ENCODE measurements at places on chromosomes 3 and 15.

DNA sequence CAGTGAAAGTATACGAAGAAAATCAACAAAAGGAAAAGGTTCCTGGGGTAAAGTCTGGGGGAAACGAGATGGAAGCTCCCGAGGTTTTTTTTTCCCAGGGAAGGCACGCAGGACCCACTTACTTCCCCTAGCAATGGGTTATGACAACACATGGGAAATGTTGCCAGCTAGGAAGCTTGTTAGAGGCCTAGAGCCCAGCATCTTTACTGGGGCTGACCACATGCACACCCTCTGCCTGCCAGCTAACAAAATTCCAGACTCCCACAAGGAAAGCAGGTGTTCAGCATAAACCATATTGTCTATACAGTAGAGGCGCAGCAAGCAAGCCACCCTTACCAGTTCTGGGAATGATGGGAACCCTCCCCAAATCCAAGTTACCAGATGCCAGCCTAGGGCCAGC lies 258.8 kb upstream of the NR2E3 start:
- no peak for DNase-seq

DNA sequence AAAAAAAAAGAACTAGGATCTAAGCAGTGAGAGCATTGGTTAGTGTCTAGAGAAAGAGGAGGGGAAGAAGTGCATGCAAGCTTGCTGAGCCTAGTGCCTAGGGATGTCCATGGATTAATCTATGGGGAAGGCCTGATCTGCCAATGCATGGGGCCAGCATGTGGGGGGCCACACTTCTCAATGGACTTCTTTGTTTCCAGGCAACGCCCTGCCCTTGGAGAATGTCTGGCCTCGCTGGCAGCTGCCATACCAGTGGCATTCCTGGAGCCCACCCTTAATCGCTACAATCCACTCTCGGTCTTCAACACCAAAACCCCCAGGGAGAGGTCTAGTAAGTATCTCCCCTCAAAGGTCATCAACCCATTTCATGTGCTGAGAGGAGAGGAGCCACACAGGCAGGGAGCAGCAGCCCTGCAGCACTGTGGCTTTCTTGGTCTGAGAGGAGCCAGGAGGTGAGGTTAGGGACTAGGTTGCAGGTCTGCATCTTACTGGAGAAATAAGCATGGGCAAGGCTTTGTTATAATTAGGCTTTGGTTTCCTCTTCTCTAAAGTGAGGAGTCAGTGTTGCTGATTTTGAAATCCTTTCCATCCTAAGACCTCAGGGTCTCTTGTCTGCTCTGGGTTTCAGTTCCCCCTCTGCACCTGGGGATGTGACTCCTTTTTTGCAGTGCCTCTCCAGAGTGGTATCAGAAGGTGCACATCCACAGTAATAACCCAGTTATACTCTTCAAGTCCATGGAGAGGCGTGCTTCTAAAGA lies 188.1 kb upstream of the CHRM5 start:
- no peak for DNase-seq

DNA sequence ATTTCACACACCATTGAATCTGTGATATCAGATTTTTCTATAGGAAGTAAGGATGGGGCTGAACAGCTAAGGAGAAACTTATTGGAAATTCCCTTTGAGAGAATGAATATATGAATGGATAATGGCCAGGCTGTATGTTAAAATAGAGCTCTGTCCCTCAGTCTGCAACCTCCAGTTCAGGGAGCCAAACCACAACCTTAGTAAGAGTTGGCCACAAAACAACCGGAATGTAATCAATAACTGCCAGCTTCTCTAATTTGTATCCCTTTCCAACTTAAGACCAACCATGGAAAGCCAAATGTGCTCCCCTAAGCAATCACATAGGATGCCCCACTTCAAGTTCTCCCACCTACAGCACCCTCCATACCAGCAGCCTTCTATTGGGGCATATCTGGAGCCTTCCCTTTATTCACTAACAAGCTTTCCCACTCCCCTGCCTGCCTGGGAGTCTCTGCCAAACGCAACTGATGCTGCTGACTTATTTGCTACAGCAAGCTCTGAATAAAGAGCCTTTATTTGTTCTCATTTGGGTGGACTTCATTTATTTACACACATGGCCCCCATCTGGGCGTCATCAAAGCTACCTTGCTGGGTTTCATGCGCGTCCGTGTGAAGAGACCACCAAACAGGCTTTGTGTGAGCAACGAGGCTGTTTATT lies 75.4 kb upstream of the LARS2 start:
- no peak for DNase-seq

GRCh38 chr3:19363071-19363470 lies 214.8 kb downstream of the KCNH8 start:
- no peak for DNase-seq

- no peak for DNase-seq
Measured at GRCh38 chr3:194281766-194282165, 69.4 kb downstream of the CPN2 start.

- no peak for DNase-seq
Measured at GRCh38 chr15:67818464-67818863, 6.8 kb upstream of the SKOR1 start.

DNA sequence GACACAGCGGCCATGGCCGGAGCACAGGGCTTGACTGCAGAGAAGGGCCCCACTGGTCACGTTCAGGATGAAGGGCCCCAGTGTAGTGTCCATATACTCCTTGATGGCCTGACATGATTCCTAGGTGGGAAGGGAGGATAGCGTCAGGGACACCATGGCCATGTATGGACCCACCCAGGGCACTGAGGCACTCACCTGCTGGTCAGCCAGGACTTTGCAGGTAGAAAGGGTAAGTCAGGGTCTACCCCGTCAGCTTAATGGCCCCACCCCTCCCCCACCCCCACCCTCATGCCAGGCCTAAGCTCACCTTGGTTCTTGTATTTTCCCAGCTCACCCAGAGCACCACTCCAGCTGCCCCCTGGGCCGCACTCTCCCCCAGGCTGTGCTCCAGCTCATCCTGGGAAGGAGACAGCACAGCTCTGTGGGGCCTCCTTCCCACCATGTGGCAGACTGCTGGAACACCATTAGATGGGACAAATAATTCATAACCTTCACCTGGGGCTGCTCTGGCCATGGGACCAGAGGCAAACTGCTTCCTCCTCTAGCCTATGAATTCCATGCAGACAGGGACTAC lies 1.6 kb upstream of the HYAL3 start:
- no peak for DNase-seq

DNA sequence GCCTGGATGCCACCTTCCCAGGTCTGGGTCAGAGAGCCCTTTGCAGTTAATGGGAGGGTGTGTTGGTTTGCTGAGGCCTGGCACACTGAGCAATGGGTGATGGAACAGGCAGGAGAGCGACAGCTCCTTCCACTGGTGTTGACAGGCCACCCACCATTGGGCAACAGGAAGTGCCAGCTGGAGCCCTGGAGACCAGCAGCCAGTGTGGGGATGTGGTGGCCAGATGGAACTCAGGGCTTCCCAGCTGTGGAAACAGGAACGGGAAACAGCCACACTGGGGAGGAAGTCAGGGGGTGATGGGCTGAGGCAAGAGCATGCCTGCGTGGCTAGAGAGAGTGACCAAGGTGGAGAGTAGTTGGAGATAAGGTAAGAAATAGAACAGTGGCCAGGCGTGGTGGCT lies 9.3 kb downstream of the PSTPIP1 start:
- no peak for DNase-seq

DNA sequence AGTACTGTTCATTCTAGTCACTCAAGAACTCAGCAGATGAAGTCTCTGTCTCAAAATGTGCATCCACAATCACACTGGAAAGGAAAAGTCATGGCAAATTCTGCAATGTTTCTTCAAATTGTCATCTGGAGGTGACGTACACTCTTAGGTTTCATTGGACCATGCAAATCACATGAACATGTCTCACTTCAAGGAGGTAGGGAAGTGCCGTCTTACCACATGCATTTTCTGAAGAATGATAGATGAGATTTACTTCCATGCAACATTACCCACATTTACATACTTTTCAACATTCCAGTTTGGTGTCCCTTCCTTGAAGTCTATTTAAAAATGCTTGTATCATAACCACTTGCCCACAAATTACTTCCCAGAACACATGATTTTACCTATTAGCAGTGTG lies 107.9 kb upstream of the SATB1 start:
- no peak for DNase-seq

- no peak for DNase-seq
Measured at GRCh38 chr3:195028877-195029606, 241.9 kb downstream of the XXYLT1 start.

- peak; percentile 26 for DNase-seq
Measured at GRCh38 chr3:76024640-76025039, 239.3 kb upstream of the ZNF717 start.

GRCh38 chr3:141444586-141445285 lies 42.1 kb upstream of the RASA2 start:
- DNase-seq, result no peak

DNA sequence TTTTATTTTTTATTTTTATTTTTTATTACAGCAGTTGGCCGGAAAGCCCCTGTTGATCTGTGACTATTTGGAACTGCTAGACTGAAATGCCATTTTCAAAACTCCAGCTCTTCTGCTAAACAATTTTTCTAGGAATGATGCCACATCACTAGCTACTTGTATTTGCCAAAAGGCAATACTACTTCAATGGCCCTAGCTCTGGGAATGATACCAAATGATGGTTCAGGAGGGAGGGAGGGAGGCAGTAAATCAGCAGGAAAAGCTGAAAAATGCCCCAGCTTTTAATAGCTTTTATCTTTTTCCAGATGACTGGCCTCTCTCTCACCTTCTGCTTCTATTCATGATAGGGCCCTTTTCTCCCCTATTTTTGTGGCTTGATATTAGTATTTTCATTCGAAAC lies 2.6 kb upstream of the CHL1 start:
- DNase-seq, result no peak

DNA sequence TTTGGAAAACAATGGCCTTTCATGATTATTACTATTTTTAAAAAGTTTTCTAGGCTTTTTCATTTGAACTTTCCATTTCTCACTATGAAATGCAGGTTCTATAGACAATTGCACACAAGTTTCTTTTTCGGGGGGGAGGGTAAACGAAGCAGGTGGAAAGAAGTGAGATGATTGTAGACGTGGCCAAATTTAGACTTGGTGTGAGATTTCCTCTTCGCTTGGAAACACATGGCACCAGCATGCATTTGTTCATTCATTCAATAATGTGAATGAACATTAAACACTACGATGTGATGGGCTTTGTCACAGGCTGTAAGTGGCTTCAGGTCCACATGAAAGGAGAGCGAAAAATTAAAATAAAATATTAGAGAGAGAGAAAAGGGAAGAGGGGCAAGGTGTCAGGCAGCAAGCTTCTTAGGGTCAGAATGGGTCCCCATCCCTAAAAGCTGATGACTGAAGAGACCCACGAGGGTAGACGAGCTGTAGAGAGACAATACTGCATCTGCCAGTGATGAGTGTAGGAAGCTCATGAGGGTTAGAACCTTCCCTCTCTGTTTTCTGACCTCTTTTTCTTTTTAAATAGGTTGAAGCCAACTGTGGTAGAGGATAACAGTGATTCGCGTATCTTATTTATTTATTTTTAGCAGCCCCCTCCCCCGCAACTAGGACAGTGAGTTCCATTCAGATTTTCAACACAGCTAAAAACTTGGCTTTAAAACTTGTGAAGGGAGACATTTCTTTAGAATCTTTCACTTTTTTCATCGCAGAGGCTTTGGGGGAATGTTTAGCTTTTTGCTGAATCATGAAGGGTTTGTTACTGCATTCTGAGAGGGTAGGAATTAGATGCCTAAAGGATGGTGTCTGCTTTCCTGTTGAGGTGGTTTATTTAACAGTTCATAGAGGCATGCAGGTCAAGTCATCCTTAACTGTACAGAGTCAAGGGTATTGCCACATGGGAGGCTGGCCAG lies 36.2 kb downstream of the GAP43 start:
- DNase-seq, result no peak

GRCh38 chr15:72368899-72369298 lies 6.9 kb downstream of the HEXA start:
- no peak for DNase-seq

DNA sequence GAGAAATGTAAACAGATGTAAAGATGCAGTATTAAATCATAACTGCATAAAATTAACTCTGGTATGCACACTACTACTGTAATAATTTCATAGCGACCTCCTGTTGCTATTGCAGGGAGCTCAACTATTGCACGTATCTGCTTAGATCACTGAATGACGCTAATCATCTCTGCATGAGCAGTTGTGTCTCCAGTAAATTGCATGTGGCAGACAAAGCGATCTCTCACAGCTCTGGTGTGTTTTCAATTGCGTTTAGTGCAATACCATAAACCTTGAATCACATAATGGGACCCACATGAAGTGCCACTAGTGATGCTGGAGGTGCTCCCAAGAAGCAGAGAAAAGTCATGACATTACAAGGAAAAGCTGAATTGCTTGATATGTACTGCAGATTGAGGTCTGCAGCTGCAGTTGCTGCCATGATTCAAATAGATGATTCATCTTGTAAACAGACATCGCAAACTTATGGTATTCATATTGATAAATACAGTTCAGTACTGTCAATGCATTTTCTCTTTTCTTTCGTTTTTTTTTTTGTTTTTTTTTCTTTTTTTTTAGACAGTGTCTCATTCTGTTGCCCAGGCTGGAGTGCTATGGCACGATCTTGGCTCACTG lies 30.2 kb upstream of the LCTL start:
- no peak for DNase-seq

DNA sequence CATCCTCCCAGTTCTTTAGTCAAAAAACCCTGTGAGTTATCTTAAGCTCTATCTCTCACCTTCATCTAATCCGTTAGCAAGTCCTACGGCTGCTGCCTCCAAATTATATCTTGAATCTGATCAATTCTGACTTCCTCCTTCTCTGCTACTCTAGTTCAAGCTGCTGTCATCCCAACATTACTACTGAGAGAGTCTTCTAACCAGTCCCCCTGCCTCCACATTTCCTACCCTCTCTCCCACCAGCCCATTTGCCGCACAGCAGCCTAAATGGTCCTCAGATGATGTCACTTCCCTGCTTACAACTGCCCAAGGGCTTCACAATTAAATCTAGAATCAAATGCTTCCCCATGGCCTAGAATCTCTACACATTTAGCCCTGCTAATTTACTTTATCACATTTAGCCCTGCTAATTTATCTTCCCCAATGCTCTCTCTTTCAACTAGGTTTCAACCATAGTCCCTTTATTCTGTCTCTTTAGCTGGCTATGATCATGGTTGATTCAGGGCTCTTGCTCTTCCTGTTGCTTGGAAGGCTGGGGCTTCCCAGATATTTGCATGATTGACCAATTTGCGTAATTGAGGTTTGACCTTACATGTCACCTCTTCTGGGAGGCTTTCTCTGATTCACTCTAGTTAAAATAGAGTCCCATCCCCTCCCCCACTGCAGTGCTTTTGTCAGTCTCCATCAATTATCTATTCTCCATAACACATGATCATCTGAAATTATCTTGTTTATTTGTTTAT lies 11.0 kb upstream of the ARL14 start:
- DNase-seq, result peak; percentile 65

GRCh38 chr15:75661100-75661755 lies 13.5 kb downstream of the SNX33 start:
- DNase-seq, result peak; percentile 88

Measured in H4 (cell line).